ENCODE measurements at places on chromosomes 4 and X.

- no peak for DNase-seq
Observed at GRCh38 chr4:40520533-40520932, 109.1 kb downstream of the RBM47 start.

DNA sequence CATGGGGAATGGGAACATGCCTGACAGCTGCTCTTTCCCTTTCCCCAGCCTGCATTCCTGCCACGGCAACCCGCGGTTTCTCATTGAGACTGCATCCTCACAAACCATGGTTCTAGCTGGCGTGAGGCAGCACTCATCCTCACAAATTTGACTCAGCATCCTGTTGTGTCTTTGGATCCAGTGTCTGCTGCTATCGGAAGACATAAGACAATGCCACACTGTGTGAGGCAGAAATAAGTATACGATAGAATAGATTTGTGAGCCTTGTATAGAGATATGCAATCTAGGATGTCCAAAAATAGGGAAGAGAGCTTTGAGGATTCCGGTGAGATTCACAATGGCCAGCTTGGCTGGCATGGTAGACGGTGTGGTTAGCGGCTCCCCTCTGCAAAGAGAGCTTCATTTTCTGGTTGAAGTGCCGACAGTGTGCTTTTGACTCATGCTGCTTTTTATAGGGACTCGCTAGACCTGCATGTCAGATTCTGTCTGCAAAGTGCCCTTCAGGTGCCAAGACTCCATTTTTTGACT lies 161.3 kb upstream of the PSAPL1 start:
- no peak for DNase-seq

DNA sequence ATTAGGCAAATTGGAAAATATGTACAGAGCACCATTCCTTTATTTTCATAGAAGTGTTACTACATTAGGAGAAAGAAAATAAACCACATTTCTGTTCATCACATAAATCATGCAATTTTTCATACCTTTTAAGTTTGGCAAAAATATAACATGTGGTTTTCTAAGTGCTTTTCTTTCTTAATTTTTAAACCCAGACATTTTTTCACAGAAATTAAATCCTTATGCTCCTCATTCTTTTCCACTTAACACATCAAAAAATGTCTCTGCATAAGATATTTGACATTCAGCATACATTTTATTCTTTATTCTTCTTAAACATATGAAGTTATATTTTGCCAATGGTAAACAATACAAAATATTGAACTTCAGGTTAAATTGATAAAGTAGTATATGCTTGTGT lies 826.6 kb upstream of the SLIT2 start:
- no peak for DNase-seq

DNA sequence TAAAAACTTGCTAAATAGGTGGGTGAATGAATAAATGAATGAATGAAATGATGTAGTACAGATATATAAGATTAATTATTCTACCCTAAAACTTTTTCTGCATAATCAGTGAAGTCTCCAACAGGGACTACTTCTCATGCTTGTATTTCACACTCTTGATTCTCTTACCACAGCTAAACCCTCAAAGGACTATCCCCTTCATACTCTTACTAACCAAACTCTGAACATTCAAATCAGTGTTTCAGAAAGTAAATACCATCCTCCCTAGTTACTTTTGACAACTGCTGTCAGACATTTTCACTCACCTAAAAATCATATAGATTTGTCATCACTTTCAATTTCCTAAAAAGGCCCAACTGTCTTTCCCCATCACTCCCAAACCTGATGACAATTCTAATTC lies 234.3 kb upstream of the HHIP start:
- no peak for DNase-seq

GRCh38 chrX:38379088-38379487 lies 26.7 kb downstream of the OTC start:
- no peak for DNase-seq

DNA sequence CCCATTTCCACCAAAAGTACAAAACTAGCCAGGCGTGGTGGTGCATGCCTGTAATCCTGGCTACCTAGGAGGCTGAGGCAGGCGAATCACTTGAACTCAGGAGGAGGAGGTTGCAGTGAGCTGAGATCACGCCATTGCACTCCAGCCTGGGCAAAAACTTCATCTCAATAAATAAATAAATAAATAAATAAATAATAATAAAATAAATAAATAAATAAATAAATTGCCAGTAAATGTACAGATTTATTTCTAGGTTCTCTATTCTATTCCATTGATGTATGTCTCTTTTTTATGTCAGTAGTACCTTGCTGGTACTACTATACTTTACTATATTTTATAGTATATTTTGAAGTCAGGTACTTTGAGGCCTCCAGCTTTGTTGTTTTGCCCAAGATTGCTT lies 43.7 kb downstream of the MAGEC1 start:
- no peak for DNase-seq

DNA sequence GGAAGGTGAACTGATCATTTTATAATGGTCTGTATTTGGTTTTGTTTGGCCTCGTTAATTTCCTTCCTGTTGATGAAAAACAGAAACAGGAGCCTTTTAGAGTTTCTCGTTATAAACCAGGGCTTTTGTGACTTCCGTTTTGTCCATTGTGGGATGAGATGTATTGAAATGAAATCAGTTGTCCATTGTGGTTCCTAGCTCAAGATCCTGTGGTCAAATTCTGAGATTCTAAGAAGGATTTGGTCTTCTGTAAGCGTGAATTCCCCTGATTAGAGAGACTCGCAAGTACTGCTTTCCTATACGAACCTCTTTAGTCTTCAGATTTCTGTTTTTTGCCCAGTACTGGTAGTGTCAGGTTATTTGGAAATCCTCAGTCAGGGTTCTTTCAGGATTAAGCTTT lies 101.7 kb downstream of the RAPGEF2 start:
- DNase-seq = no peak

- no peak for DNase-seq
Observed at GRCh38 chr4:122612540-122612939, 8.3 kb downstream of the IL21 start.

GRCh38 chrX:45347877-45348276 lies 147.2 kb upstream of the DIPK2B start:
- no peak for DNase-seq

GRCh38 chr4:82984459-82984858 lies 26.2 kb downstream of the LIN54 start:
- no peak for DNase-seq

All from CD4-positive, alpha-beta T cell treated with Interferon gamma for 1 hour (primary cell).